ENCODE measurements at places on chromosomes 5 and 9.

DNA sequence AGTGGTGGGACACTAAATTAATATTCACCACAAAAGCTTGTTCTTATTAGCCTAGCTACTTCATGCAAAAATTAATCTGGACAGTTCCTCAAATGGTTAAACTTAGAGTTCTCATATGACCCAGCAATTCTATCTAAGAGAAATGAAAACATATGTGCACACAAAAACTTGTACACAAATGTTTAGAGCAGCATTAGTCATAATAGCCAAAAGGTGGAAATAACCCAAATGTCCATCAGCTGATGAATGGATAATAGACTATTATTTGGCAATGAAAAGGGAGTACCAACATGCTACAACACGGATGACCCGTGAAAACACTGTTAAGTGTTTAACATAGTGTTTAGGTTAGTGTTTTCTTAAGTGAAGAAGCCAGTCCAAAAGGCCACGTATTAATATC, 32.8 kb upstream of the TNIP1 start:
- no peak for DNase-seq

GRCh38 chr5:77670526-77670925, 32.0 kb upstream of the OTP start:
- DNase-seq, result no peak

DNA sequence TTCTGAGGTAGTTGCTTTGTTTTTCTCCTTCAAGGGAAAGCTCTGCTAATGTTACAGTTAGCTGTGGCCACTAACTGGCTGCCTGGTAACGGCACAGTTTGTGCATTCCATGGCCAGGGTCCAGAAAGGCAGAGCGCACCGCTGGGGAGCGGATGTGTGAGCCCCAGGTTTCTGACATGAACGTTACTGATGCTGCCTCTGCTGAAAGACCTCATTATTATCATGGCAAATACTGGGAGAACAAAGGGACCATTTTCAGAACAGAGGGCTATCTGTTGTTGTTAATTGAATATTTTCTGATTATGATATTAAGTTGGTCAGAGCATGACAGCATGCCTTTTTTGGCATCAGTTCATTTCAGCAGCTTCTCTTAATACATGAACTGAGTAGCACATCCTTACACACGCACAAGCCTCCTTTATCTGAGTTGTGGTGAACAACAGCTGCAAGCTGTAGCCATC, 134.1 kb downstream of the NUDT12 start:
- peak; percentile 92 for DNase-seq

DNA sequence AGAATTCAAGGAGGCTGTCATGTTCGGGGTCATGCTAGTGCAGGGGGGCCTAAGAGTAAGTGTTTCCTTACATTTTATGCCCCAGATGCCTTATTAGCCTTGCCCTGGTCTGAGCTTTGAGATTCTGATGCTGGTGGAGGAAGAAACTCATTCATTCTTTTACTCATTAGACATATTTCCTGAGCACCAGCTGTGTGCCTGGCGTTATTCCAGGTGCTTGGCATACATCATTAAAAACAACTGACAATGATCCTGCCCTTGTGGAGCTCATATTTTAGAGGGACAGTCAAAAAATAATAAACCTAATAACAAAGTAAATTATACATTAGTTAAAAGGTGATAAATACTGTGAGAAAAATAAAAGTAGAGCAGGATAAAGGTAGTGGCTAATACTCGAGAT, 138.9 kb upstream of the SGCD start:
- DNase-seq, result no peak

DNA sequence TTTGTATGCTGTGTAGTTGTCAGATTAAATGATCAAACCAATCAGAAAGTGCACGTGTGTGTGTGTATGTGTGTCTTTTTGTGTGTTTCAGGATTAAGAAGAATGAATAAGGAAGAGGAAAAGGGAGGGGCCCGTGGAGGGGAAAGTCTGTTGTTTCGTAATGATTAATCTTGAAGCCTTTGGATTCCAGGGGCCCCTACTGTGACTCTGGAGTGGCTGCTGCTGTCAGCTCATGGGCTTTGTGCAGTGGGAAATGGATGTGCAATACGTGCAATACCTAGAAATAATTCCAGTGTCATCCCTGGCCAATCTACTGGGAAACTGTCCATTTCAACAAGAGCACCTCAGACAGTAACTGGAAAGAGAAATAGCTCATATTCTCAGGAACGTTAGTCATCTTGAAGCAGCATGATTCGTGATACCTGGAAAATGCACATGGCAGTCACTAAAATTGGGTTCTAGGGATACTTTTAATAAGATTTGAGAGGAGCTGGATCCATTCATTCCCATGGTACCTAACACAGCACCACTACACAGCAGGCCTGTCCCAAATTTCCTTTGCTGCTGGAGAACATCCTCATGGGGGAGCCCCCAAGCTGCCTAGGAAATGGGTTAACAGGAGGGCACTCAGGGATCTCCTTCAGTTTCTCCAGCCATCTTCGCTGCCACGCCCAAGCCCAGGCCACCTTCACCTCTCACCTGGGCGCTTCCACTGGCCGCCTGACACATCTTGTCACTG, 186.3 kb downstream of the NR3C1 start:
- no peak for DNase-seq

- no peak for DNase-seq
These were observed 256.8 kb downstream of the GABRG2 start for GRCh38 chr5:162324328-162324727.

- DNase-seq, result no peak
These were observed 4.9 kb downstream of the SLC34A3 start for GRCh38 chr9:137235424-137236237.

DNA sequence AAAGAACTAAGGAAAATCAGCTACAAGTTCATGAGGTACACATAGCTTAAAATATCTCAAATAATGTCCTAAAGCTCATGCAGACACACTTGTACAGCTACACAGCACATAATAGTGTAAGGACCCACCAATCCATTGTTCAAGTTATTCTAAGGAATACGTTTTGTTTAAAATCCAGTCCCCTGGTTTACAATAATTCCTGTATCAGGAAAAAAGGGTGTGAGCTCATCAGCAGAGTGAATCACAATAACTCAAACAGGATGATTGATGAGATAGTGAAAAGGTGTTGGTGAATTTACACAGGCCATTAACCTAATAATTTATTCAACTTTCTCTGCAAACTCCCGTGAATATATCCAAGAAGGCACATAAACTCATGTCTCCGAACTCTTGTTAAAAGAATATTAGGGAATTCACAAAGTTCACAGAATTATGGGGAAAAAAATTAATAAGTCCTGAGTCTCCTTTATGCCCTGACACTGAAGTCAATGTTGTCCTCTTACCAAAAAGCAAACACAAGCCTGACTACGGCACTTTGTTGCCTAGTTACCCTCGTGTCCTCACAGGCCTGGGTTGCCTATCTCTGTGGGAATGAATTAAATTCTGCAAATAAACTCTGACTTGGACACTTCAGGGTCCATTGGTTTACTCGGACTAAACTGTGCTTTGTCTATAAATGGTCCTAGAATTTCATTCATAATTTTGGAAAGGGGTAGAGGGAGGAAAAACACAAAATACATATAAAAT, 142.8 kb upstream of the PDE4D start:
- DNase-seq, result no peak

DNA sequence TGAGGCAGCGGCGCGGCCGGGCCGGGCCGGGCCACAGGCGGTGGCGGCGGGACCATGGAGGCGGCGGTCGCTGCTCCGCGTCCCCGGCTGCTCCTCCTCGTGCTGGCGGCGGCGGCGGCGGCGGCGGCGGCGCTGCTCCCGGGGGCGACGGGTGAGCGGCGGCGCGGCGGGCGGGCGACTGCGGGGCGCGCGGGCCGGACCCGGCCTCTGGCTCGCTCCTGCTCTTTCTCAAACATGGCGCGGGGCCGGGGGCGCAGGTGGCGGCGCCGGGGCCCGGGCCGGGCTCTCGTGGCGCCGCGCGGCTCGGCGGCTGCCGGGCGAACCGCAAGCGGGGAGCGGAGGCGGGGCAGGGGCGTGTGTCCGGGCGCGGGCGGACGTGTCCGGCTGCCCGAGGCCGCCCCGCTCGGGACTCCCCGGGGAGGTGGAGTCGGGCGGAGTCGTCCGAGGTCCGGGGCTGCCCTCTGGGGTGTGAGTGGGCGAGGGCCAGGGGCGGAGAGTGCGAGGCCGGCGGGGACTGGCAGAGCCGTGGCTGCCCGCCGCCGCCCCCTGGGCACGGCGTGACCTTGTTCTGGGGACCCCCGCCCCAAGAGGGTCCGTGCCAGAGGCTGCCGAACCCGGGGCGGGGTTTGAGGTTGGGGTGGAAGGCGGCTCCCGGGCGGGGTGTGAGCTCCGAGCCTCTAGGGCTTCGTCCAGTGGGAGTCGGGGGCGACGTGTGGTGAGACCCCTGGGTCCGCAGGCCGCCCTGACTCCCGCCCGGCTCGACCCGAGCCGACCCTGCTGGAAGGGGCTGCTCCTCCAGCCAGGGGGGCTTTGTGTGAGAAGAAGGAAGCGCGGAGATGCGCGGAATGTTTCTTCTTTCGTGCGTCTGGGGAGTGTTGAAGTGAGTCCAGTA, 485 bp downstream of the TGFBR1 start:
- peak; percentile 90 for DNase-seq

- no peak for DNase-seq
These were observed 97.0 kb downstream of the ANKRD33B start for GRCh38 chr5:10660720-10661387.

DNA sequence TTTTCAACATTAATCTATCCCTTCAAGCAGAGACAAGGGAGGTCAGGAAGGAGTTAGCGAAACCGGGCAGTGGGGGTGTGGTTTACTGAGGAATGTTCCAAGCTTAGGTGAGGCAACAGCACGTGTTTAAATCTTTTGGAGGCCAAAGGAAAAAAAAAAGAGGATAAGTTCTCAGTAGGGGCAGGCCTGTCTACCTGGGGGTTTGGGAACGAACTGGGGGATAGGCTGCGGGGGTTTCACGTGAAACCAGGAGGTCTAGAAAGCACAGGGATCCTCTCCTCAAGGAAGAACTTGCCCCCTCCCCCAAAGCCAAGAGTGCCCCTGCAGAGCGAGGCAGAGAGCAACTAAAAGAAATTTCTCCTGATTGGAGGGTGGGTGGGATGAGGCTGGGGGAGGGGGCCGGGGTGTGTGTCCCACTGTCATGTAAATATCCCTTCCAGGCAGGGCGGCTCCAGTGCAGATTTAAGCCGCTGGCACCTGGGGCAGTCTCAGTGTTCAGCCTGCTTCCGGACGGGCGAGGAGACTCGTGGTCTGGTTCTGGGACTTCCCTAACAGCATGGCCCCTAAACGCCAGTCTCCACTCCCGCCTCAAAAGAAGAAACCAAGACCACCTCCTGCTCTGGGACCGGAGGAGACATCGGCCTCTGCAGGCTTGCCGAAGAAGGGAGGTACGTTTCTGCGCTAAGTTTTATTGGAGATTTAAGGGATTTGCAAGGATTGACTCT, 5.5 kb upstream of the SET start:
- DNase-seq, result peak; percentile 64

- DNase-seq, result peak; percentile 73
These were observed 4.7 kb downstream of the NOTCH1 start for GRCh38 chr9:136541179-136541578.

DNA sequence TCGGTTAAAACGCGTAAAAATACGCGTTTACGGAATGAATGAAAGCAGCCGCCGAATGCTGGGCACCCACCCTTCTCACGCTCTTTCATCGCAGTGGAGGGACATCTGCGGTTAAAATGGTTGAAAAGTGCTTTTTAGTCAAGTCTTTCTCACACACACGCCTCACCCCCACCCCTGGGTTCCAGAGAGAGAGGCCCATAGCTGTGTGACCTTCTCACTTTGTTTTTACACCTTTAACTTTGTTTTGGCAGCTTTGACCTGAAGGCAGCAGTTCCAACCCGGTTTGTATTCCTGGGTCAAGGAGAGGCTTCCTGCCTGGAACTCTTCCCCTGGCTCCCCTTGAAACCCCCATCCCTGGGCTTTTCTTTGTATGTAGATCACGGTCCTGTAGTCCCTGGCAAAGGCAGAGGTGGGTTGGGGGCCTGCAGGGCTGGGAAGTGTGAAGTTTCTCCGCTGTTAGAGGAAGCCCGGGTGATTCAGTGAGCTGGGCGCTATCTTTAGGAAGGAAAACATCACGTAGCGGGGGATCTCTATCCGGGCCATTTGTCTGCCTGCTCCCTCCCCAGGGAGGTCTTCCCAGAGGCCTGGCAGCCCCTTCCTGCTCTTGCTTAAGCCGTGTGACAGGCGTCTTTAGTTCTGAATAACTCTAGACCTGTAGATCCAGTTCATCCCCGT, 29.6 kb downstream of the SPRY4 start:
- no peak for DNase-seq

Data from astrocyte of the hippocampus (primary cell).